ENCODE measurements at places on chromosomes 5 and 9. TPM values are rescaled to one million over a fixed set of nuclear protein-coding genes. Genes with fewer than 3 reads are reported as not detected.

- no peak for DNase-seq
Observed at GRCh38 chr5:109711673-109712072, 21.9 kb downstream of the MAN2A1 start.

GRCh38 chr9:38414040-38414723, 10.1 kb downstream of the IGFBPL1 start:
- DNase-seq, result no peak

DNA sequence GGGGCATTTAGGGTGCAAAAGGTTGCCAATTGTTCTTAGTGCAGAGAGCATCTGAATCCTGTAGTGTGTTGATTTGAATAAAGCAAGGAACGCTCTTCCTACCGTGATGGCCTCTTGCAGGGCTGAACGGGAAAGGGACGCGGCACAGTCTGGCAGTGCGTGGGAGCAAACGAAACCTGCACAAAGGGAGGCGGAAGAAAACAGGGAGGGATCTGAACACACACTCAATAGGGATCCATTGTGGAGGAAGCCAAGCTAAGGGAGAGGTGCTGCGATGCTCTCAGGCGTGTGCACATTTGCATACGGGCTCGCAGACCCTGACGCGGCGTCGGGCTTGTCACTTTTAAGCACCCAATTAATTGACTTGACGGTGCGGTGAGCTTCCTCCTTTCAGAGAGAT, 414.0 kb upstream of the IRX1 start:
- DNase-seq, result no peak

The STING1 gene
- 84.4 TPM for total RNA-seq
